Astrocyte of the spinal cord (primary cell): ENCODE measurements at places on chromosomes 5 and 9.
A peak's percentile ranks its signal among the peaks of the same experiment; 100 is the strongest.

DNA sequence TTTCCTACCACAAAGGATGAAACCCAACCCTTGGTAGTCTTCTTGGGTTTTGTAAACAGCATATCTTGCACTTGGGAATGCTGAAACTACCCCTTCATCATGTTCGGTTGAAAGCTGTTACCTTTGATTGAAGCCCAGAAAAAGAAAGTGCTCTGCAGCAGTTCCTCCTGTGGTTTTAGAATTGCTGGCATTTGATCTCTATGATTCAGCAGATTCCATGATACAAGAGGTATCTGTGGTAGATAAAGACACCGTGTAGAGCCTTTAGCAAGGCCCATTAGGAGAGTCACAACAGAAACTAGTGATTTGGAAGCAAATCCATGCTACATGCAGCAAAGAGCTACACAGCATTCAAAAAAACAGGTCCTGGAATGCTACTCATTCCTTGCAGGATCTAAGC is 557.0 kb downstream of the TLE1 start:
- DNase-seq = peak; percentile 64

- DNase-seq = no peak
Observed at GRCh38 chr5:74464512-74465209, 175.9 kb downstream of the ENC1 start.

GRCh38 chr9:77176686-77177142 is 620 bp upstream of the VPS13A start:
- DNase-seq = no peak

DNA sequence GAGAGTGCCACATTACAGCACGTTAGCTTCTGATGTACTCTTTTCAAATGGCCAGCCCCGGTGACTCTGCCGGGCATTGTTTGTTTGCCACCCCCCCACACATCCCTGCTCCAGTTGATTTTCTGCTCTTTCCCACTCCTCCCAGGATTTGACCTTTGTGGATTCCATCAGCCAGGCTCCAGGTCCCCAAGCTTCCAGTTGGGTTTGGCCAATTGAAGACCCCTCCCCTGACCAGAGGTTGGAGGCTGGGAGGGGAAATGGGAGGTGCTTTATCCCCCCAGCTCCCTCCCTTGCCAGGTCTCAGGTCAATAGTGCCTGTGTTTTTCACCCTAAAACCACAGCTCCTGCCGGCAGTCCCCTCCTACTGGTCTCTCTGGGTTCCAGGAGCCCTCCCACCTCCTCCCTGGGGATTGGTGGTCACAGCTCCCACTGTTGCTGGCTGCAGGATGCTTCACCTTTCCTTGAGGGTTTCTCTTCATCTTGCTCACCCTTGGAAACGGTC is 34.9 kb downstream of the IRF1 start:
- no peak for DNase-seq

- no peak for DNase-seq
Observed at GRCh38 chr9:38298503-38298902, 94.0 kb upstream of the ALDH1B1 start.

DNA sequence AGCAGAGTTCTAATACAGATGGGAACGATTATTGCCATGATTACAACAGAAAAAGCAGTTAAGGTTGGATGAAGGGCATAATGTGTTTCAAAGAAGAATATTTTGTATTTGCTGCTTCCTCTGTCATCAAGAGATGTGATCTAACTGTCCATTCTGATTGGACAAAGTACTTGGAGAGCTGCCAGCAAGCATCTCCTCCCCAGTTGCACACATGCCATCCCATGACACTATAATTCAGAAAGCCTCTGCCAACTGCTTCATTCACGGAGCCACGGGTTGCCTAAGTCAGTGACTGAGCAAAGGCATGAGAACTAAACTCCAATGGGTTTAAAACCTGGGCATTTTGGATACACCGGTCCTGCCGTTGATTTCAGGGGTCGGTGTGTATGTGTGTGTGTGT is 253.8 kb downstream of the CRB2 start:
- no peak for DNase-seq

GRCh38 chr9:96874201-96874785 is 20.0 kb upstream of the ZNF782 start:
- DNase-seq = no peak
